ENCODE measurements at places on chromosomes 1 and 21.

DNA sequence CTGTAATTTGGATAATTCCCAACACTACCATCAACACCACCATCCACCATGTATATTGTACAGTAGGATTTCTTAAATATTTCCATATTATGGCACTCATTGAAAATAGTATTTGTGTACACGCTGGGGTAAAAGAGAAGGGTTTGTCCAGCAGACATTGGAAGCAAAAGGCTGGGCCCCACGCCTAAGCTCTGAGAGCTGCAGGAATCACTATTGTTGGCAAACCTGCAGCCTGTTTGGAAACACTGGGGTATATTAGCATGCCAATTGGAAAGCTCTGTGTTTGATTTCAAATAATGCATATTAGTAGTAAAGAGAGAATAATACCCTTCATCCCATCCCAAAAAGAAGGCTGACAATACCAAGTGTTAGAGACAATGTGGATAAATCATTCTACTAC is 81.5 kb upstream of the DPYD start:
- no peak for DNase-seq

- DNase-seq = no peak
Measured at GRCh38 chr1:222284466-222284865, 263.4 kb downstream of the HHIPL2 start.

GRCh38 chr21:26972192-26972591 is 5.3 kb upstream of the ADAMTS5 start:
- no peak for DNase-seq

DNA sequence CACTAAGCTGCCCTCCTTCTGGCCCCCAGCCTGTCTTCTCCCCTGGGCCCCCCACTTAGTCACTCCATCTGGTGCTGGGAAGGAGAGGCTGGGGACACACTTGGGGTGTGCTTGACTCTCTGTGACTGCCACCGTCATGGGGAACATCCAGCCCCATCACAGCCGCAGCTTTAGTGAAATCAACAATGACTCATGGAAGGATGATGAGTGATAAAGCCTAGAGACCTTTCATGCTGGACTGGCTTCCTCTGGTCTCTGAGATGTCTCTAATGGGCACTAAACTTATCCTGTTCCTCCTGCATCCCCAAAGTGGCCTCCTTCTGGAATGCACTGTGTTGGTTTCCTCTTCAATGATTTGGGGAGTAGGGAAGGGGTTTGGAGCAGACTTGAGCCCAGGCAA is 172.9 kb downstream of the GRIK3 start:
- no peak for DNase-seq

DNA sequence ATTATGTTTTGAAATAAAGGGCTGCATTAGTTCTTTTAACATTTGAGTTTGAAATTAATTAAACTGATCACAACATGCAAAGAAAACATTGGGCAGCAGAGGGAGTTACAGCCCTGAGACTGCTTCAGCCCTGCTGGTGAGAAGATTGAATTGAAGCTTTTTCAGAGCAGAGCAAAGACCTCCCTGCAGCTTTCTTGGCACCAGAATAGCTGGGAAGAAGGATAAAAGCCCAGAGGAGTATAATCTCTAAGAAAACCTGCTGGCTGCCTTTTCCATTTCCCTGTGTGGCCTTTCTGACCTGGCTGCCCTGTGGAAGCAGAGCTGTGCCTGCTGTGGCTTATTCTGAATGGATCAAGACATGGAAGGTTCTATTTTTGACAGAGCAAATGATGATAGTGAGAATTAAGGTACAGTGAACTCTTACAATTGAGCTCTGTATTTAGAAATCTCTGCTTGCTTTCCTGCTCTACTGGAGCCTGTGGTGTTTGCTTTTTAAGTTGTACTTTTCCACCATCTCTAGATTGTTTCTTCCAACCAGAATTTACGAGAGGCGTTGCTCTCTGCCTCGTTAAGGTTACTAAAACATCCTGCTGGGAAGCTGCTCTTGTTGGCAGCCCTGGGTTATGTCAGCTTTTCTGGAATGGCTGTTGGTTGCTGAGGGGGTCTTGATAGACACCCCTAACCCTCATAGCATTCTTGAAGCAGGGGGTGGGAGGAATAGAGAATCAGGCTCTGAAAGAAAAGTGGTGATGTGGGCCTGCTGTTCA is 9.9 kb downstream of the SNRPE start:
- DNase-seq = peak; percentile 92

DNA sequence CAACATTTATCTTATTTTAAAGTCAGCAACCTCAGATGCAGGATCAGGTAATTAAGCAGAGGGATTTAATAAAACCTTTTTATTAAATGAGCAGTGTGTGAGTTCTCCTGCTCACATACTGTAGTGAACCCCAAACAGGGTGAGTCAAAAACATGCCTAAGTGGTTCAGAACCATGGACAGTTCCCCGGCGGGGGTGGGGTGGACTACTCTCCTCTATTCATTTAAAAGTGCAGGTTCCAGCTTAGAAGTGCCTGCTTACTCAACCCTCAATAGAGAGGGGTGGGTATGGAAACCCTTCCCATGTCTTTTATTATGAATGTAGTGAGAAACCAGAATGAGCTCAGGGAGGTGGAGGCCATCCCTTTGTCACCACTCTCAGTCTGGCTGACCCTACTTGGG is 397.9 kb downstream of the HHAT start:
- no peak for DNase-seq

DNA sequence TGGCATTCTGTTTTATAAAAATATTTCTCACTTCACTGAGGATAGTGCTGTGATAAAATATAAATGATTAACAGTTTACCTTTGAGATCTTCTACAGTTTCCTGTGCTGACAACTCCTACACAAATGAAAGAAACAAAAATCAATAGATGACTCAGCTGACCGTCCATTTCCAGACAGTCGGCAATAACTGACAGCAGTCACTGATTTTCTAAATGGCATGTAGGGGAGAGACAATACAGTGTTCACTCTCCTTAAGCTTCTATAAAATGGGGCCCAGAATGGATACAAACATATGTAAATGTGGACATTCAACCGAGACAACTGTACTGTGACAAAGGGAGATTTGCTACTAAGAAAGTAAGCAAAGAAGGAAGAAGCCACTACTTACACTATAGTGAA is 34.3 kb downstream of the PCNX2 start:
- no peak for DNase-seq

GRCh38 chr21:42406201-42406621 is 2.5 kb downstream of the UBASH3A start:
- no peak for DNase-seq

DNA sequence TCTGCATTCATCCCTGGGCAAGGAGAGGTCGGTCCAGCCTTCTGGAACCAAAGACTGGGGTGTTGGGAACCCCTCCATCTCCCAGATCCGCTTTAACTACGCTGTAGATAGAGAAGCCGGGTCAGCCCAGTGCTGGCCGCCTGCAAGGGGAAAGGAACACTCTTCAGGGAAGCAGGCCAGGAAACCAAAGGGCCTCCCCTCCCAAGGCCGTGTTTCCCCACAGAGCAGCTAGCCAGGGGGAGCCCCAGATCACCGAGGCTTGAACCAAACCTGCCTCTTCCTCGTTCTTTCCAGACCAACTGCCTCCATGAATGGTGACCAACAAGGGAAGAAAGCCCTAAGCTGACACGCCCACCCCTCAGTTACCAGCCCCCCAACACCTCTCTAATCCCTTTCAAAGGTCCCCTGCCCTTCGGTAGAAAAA is 1.2 kb upstream of the CHD5 start:
- DNase-seq = no peak

DNA sequence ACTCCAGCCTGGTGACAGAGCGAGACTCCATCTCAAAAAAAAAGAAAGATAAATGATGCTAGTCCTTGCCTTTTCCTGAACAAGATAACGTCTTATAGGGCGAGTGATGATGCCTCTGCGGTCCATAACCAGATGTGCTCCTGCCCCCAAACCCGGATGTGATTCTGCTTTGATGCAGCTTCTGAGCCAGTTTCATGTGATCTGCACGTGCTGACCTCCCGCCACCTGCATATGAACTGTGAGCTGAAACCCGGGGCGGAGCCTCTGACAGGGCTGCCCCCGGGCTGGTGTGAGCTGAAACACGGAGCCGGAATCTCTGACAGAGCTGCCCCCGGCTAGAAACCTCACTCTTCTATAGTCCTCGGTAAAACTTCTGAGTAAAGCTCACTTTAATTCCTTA is 1.3 kb downstream of the KRTAP12-4 start:
- DNase-seq = no peak

- no peak for DNase-seq
Measured at GRCh38 chr1:40742363-40743061, 41.1 kb upstream of the KCNQ4 start.

All from choroid plexus epithelial cell (primary cell).